ENCODE measurements at places on chromosomes 6 and 20.

GRCh38 chr20:22389836-22390542 lies 194.4 kb downstream of the FOXA2 start:
- no peak for DNase-seq

- no peak for DNase-seq
Observed at GRCh38 chr20:19816386-19816785, 58.3 kb downstream of the RIN2 start.

DNA sequence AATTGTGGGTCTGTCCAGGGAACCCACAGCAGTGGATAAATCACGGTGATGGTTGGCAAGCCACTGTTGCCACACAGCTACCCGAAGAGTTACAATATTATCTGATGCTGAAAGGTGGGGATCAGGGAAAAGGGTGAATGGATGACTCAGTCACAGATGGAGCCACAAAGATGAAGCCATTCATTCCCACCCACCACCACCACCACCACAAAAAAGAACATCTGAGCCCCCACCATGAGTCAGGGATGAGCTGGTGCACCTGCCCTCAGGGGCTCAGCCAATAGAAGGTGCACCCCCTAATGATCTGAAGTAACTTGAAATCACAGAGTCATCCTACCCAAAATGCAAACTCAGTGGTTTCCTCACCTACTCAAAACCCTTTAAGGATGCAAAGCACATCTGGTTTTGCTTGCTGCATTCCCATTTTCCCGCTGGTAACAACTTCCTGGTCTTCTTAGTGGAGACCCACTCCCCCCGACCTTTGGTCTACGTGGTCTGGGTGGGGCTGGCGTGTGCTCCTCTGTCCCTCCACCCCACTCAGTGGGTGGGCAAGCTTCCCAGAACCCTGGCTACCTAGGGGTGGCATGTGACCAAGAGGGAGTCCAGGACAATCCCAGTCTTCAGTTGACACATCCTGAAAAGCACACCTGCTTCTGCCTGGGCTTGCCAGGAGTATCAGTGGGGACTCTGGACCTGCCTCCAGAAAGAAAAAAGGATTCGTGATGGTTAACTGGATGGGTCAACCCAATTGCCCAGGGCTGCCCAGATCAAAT lies 125.5 kb downstream of the ANKRD60 start:
- no peak for DNase-seq

- no peak for DNase-seq
Observed at GRCh38 chr6:15417811-15418210, 171.9 kb downstream of the JARID2 start.

GRCh38 chr6:143112837-143113236 lies 52.1 kb downstream of the AIG1 start:
- DNase-seq: no peak

- DNase-seq: no peak
Observed at GRCh38 chr20:47029845-47030244, 135.2 kb downstream of the EYA2 start.

DNA sequence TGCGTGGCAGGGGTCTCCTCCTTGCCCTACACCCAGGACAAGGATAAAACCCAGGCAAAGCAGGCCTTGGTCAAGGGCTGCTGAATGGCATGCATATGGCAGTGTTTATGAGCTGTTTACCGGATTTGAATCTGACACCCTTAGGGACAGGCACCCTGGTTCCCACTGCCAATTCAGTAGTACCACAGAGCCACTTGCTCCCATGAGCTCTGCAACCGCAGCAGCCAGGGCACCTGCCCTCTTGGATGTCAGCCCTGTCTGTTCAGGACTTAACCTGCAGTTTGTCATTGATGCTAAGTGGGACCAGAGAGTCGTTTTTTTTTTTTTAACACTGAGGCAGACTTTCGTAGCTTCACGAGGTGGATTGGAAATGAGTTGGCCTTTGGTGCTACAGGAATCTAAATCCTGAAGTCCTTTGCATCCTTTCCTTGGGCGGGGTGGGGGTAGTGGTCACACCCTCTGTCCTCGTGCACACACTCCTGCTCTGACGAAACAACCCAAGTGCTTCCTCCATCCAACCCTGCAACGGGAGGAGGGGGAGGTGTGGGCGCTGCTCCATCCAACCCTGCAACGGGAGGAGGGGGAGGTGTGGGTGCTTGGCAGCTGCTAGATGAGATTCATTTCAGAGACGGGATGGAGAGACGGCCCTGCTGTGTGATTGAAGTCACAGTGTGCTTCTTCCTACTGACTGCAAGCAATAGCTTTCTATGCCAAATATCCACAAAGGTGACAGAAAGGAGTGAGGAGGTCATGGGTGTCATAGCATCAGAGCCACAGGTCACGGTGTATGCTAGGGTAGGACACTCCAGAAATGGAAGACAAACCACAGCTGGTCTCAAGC lies 166.5 kb downstream of the SMOC2 start:
- DNase-seq: no peak

DNA sequence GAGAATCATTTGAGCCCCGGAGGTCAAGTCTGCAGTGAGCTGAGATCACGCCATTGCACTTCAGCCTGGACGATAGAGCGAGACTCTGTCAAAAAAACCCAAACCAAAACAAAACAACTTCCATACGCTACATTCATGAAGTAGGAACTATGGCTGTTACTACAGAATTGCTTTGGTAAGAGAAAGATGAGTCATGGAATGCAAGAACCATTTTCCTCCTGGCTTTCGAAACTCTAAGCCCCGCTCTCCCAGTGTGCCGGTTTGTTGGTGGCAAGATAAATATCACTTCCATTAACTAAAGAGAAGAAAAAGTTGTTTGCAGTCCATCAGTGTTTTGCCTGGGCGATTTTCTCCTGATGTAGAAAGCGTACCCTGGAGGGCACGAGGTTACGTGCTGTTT lies 61.3 kb downstream of the ZDHHC14 start:
- DNase-seq: no peak

DNA sequence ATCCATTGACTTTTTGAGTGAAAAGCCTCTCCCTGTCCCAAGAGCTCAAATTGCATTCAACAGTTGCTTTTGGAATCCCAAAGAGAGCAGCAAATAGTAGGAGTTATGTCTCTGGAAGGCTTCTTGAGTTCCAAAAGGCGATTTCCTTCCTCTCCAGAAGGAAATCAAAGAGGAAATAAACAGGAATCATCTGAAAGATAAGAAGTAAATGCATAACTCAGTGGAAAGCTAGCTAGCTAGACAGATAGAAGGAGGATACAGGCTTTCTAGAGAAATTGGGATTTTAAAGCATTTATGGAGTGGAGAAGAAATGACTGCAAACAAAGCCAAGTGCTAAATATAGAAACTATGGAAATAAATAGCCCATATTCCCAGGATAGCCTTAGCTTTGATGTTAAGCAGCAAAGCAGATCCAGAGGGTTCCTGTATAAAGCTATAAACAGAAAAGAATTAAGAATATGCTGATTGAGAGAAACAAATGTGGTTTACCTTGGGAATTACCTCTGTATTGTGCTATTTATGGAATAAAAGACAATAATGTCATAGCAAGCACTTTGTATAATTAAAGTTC lies 214.7 kb downstream of the PLCB1 start:
- DNase-seq: no peak

GRCh38 chr6:79230149-79230548 lies 4.3 kb downstream of the HMGN3 start:
- no peak for DNase-seq

GRCh38 chr20:60232380-60232779 lies 274.2 kb downstream of the CDH26 start:
- no peak for DNase-seq

GRCh38 chr20:58647796-58648501 lies 3.1 kb upstream of the STX16 start:
- no peak for DNase-seq

DNA sequence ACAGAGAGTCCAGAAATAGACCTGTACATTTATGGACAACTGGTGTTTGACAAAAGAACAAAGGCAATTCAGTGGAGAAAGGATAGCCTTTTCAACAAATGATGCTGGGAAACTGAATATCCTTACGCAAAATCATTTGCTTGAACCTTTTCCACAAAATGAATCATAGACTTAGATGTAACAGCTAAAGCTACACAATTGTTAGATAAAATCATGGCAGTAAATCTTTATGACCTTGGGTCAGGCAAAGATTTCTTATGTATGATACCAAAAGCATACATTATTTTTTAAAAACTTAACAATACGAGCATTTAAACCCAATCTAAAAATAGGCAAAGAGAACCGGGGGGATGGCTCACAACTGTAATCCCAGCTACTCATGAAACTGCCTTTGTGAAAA lies 73.5 kb upstream of the DST start:
- no peak for DNase-seq

DNA sequence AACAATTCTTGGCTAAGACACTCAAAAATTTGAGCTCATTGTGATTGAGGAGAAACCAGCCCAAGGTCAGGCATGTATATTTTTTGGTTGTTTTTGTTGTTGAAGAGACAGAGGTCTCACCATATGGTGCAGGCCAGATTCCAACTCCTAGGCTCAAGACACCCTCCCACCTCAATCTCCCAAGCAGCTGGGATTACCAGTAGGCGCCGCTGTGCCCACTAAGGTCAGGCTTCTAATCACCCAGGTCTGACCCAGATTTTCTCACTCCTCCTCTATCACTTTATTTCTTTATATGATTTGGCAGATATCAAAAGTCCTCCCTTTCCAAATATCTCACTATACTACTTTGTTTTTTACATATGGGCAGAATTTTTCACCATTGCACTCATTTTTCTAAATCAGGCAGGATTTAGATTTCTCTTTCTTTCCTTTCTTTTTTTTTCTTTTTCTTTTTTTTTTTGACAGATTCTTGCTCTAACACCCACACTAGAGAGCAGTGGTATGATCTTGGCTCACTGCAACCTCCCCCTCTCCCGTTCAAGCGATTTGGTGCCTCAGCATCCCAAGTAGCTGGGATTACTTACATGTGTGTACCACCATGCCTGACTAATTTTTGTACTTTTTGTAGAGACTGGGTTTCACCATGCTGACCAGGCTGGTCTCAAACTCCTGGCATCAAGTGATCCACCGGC lies 1.7 kb upstream of the C6orf141 start:
- no peak for DNase-seq
